Activated T-helper 2 cell treated with anti-CD3 and anti-CD28 coated beads, Interferon-gamma antibody, Interleukin-2, Interleukin-4, amounts not matched to agents 10 μg/mL and 5 μg/mL and 100 μg/mL, durations not matched to agents 14 hours and 24 hours and 36 hours (primary cell): ENCODE measurements at places on chromosomes 6 and 20. TPM values are rescaled to one million over a fixed set of nuclear protein-coding genes. Genes with fewer than 3 reads are reported as not detected.

Gene TRIM15
- total RNA-seq = 0.41 and 0.46 TPM in 2 replicates

DNA sequence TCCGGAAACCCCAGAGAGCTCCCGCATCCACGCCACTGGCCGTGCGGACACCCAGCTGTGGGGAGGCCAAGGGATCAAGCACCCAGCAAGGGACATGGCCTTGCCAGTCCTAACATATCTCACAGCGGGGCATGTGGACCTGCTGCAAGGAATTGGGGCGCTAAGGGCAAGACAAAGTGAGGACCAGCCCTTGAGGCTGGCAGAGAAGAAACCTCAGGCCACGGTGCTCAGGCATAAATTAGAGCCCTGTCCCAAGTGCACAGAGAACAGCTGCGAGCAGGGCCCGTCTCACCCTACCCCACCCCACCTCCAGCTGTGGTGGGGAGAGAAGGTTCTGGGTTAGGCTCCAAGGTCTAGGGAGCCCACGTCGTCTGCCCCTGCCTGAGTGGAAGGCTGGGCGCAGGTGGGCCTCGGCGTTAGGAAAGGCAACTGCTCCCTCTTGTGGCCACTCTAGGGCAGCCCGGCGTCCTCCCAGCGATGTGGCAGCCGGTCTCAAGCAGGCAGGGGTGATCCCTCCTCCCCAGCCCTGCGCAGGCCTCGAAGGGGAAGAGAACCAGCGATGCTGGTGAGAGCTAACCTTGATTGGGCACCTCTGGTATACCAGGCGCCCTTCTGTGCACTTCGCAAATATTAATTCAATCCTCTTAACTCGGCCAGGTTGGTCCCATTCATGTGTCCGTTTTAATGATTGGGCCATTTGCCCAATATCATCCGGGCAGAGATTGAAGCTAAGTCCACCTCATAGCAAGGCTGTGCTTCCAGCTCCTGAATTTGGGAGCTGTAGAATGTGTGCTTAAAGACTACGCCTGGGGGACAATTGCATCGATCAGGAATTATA lies 235.8 kb downstream of the NFATC2 start:
- H3K27ac ChIP-seq = no peak overlapping the region
- no peaks in the 10 kb centered on the region for H3K4me1 ChIP-seq
- peaks cover 17% of the 10 kb centered on the region for H3K27me3 ChIP-seq
- no peaks in the 10 kb centered on the region for H3K36me3 ChIP-seq
- no peak overlapping the region for H3K4me3 ChIP-seq
- peak; percentile 43 for DNase-seq

DNA sequence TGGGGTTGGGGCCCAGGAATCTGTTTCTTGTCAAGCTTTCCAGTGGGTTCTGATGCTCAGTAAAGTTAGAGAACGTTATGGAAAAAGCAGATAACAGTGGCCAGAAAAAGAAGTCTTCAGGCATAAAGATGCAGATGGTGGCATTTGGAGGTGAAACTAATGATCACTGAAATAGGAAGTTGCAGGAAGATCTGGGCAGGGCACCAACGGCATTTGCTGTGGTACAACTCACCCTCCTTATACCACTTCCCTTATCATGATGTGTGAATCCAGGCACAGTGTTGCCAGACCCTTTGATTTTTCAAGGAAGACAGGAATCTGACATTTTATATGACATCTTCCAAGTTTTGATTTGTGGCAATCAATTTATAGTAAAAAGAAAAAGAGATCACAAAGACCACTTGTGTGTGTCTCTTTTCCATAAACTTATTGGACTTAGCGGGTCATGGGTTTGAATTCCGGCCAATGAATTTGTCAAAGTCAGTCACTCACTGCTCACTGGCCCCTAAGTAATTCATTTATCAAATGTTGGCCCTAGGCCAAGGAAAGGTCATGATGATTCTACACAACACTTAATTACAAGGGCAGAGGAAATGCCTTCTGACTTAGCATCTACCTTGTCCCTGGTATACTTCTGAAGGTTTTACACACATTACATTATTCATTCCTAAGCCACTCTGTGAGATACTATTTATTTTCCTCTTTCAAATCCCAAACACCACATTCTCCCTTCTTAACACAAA lies 37.6 kb downstream of the LAMP5 start:
- H3K27me3 ChIP-seq = no peaks in the 10 kb centered on the region
- no peak overlapping the region for H3K27ac ChIP-seq
- no peaks in the 10 kb centered on the region for H3K36me3 ChIP-seq
- no peak overlapping the region for H3K4me3 ChIP-seq

DNA sequence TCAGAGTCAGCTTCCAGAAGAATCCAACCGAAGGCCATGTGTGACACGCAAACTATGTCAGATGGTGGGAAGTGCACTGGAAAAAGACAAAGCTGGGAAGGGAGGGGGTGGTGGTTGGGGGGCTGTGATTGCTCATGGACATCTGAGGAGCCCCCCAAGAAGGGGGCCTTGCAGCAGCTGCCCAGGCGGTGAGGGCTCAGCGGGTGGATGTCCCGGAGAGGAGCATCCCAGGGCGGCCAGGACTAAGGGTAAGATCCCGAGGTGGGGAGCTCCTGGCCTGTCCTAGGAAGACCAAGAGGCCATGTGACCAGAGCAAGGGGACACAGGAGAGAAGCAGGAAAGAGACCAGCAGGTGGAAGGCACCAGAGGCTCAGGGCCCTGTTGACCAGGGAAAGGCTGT lies 299.5 kb downstream of the PREX1 start:
- H3K27me3 ChIP-seq = peaks cover 3% of the 10 kb centered on the region
- H3K36me3 ChIP-seq = no peaks in the 10 kb centered on the region
- no peak overlapping the region for H3K4me3 ChIP-seq
- no peaks in the 10 kb centered on the region for H3K4me1 ChIP-seq
- DNase-seq = no peak

Gene POPDC3
- total RNA-seq = not detected in 2 replicates

- H3K27ac ChIP-seq = no peak overlapping the region
- no peak overlapping the region for H3K4me3 ChIP-seq
- no peaks in the 10 kb centered on the region for H3K27me3 ChIP-seq
- H3K36me3 ChIP-seq = peaks cover 3% of the 10 kb centered on the region
Observed at GRCh38 chr20:32495217-32495565, 89.9 kb downstream of the NOL4L start.
